Aorta (tissue), 5 donors: ENCODE measurements at places on chromosomes 6 and 20. TPM values are rescaled to one million over a fixed set of nuclear protein-coding genes. Genes with fewer than 3 reads are reported as not detected.

GRCh38 chr20:5621305-5621704 is 128.9 kb upstream of the SHLD1 start:
- H3K4me3 ChIP-seq: no peak overlapping the region
- H3K27me3 ChIP-seq: no peaks in the 10 kb centered on the region
- no peaks in the 10 kb centered on the region for H3K4me1 ChIP-seq
- H3K27ac ChIP-seq: no peak overlapping the region

DNA sequence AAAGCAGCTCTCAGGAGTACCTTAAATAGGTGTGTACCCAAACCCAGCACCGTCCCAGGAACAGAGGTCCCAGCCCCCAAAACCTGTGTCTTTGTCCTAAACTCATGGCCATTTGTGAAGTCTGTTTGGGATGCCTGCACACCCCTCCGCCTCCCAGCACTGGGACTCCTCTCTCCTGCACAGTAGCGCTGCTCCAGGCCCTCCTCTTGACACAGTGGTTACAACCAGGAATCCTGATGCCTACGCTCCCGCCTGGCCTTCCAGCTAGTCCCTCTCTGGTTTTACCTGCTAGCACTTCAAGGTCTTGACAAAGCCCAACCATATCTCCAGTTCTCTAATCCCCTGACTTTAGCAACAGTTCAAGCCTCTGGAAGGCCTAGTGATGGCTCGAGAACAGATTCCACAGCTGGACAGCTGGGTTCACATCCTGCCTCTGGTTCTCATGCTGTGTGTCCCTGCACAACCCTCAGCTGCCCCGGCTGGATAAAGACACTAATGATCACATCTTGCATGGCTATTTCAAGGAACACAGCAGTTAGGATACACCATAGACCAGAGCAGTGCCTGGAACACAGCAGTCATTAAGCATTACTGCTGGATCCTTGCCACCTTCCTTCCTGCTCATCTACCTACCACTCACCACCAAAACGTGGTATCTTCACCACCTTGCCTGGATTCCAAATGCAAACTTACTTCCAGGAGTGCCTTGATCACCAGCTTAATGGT is 5.6 kb downstream of the PSMA7 start:
- H3K4me1 ChIP-seq: no peaks in the 10 kb centered on the region
- H3K27ac ChIP-seq: no peak overlapping the region
- H3K36me3 ChIP-seq: no peaks in the 10 kb centered on the region
- no peak overlapping the region for H3K4me3 ChIP-seq
- no peaks in the 10 kb centered on the region for H3K27me3 ChIP-seq
- DNase-seq: no peak

- DNase-seq: peak; percentile 87
- H3K4me1 ChIP-seq: no peaks in the 10 kb centered on the region
- H3K27ac ChIP-seq: no peak within 1 kb of the TSS
- no peak within 1 kb of the TSS for H3K4me3 ChIP-seq
- no peaks in the 10 kb centered on the region for H3K36me3 ChIP-seq
Observed at GRCh38 chr6:35297601-35298481, at the start of gene DEF6. Gene DEF6, plus strand, starts transcription at chr6:35297818. Its CDS starts 39 bp downstream, at chr6:35297857.

GRCh38 chr6:115905471-115905870 is 155.2 kb downstream of the FRK start:
- no peaks in the 10 kb centered on the region for H3K36me3 ChIP-seq
- DNase-seq: no peak
- H3K4me1 ChIP-seq: no peaks in the 10 kb centered on the region

DNA sequence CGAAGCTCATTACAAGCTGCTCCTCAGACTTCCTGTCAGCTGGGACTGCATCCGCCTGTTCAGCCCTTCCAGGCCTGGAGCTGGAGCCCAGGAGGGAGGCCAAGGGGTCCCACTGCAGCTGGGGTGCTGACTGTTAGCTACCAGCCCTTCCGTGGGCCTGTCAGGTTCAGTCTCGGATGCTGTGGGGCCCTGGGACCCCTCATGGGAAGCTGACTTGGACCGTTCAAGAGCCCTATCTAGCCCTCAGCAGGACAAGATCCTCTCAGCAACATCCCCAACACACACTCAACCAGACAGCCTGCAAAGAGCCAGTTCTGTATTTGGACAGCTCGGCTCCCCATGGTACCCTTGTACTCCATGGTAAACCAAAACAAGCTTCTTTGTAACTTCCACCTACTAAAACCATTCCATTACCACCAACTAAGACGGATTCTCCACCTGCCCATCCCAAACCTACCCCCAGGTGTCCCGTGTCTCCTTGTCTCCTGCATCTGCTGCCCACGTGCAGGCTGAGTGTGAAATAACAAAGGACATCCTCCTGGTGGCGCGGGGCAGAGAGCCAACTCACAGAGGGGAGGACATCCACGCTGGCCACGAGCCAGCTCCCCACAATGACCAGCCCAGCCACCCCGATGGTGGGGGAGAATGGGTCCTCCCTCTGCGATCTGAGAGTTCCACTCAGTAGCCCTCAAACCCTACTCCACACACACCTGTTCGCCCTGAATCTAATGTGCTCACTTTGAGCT is 111.2 kb downstream of the TAF4 start:
- H3K27ac ChIP-seq: no peak overlapping the region
- H3K4me1 ChIP-seq: no peaks in the 10 kb centered on the region
- no peaks in the 10 kb centered on the region for H3K27me3 ChIP-seq
- DNase-seq: no peak

DNA sequence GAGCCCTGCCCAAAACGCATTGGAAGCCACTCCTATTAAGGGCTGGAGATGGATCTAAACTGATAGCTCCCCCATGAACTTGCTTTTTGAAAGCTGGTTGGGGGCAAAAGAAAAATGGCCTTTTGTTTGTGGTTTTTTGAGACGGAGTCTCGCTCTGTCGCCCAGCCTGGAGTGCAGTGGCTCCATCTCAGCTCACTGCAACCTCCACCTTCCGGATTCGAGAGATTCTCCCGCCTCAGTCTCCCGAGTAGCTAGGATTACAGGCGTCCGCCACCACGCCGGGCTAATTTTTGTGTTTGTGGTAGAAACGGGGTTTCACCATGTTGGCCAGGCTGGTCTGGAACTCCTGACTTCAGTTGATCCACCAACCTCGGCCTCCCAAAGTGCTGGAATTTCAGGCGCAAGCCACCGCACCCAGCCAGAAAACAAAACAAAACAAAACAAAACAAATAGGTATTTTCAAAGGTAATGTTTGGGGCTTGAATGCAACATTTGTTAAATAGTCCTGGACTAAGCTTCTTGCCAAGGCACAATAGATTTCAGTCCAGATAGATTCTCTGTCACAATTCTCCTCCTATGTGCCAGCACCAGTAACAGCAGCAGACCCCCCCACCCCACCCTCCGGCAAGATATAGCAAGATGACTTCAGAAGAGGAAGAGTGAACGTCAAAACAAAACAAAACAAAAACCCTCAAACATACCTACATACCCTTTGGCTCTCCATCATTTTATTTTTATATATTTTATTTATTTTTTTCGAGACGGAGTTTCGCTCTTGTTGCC is 26.5 kb upstream of the ABT1 start:
- no peaks in the 10 kb centered on the region for H3K27me3 ChIP-seq
- H3K36me3 ChIP-seq: no peaks in the 10 kb centered on the region
- DNase-seq: no peak

GRCh38 chr6:132334521-132334885 is 66.8 kb downstream of the MOXD1 start:
- DNase-seq: no peak
- H3K4me1 ChIP-seq: no peaks in the 10 kb centered on the region
- H3K4me3 ChIP-seq: no peak overlapping the region
- no peaks in the 10 kb centered on the region for H3K36me3 ChIP-seq
- H3K27ac ChIP-seq: no peak overlapping the region
- H3K27me3 ChIP-seq: no peaks in the 10 kb centered on the region

DNA sequence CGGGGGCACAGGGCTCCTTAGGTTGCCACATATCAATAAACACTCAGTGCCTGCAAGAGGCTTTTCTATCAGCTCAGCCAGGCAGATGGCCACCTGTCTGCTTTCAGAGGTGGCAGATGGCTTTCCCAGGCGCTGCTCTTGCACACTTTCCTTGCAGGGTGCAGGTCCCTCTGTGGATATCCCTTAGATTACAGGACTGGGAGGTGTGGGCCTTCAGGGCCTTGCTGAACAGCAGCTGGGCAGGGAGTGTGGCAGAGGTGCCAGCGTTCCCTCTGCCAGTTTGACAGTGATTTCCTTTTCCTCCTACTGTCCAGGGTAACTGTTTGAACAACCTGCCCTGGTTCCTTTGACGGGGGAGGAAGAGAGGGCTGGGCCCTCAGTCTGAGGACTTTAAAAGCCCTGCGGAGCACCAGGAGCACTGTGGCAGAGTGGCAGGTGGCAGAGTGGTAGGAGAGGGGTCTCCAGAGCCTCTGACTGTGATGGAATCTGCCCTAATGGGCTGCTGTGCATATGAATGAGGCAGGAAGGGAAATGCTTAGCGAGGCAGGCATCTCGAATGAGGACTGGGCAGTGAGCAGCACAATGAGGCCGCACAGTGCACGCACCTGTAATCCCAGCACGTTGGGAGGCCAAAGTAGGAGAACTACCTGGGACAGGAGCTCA is 34.2 kb downstream of the ABHD12 start:
- H3K4me3 ChIP-seq: no peak overlapping the region
- no peak overlapping the region for H3K27ac ChIP-seq
- H3K36me3 ChIP-seq: no peaks in the 10 kb centered on the region
- H3K27me3 ChIP-seq: no peaks in the 10 kb centered on the region

DNA sequence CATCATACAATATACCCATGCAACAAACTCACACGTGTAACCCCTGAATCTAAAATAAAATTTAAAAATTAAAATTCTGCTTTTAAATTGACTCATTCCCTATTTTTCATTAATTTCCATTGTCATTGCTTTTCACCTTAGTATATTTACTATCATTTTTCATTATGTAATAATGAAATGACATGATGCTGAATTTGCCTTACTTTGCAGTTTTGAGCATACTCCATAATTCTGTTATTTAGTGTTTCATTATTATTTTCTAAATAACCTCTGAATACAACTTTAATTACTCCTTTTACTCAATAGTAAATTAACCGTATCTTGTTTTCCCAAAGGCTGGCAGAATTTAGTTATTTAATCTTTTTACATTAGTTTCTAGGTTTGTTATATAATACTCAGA is 719.6 kb downstream of the DOK5 start:
- DNase-seq: no peak
- H3K27ac ChIP-seq: no peak overlapping the region
- no peaks in the 10 kb centered on the region for H3K36me3 ChIP-seq
- H3K4me1 ChIP-seq: no peaks in the 10 kb centered on the region
- H3K4me3 ChIP-seq: no peak overlapping the region

DNA sequence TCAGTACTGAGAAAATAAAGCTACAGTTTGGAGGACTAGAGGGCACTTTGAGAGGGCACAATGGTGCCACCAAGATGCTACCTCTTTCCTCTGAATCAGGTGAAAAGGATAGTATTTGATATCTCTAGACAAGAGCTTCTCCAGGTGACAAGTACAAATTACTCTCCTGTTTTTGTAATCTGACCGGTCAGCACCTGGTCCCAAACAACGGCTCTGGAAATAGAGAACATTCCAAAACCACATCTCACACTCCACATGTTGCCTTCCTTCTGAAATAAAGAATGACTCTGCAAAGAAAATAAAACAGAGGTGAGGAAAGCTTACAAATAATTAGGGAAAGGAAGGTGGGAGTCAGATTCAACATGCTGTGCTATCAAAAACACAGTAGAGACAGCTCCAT is 51.3 kb upstream of the CITED2 start:
- no peaks in the 10 kb centered on the region for H3K4me1 ChIP-seq
- no peak for DNase-seq
- no peak overlapping the region for H3K27ac ChIP-seq
- no peaks in the 10 kb centered on the region for H3K36me3 ChIP-seq
- H3K4me3 ChIP-seq: no peak overlapping the region

GRCh38 chr6:119543332-119543731 is 193.8 kb upstream of the MAN1A1 start:
- H3K36me3 ChIP-seq: no peaks in the 10 kb centered on the region
- DNase-seq: no peak
- H3K4me1 ChIP-seq: no peaks in the 10 kb centered on the region
- H3K27ac ChIP-seq: no peak overlapping the region

- H3K27ac ChIP-seq: no peak overlapping the region
- no peaks in the 10 kb centered on the region for H3K27me3 ChIP-seq
- no peaks in the 10 kb centered on the region for H3K4me1 ChIP-seq
- H3K36me3 ChIP-seq: no peaks in the 10 kb centered on the region
- no peak for DNase-seq
- no peak overlapping the region for H3K4me3 ChIP-seq
Observed at GRCh38 chr6:154276810-154277628, 79.6 kb downstream of the IPCEF1 start.

- H3K4me3 ChIP-seq: no peak overlapping the region
- H3K27me3 ChIP-seq: no peaks in the 10 kb centered on the region
Observed at GRCh38 chr6:137570393-137570792, 76.2 kb upstream of the OLIG3 start.

DNA sequence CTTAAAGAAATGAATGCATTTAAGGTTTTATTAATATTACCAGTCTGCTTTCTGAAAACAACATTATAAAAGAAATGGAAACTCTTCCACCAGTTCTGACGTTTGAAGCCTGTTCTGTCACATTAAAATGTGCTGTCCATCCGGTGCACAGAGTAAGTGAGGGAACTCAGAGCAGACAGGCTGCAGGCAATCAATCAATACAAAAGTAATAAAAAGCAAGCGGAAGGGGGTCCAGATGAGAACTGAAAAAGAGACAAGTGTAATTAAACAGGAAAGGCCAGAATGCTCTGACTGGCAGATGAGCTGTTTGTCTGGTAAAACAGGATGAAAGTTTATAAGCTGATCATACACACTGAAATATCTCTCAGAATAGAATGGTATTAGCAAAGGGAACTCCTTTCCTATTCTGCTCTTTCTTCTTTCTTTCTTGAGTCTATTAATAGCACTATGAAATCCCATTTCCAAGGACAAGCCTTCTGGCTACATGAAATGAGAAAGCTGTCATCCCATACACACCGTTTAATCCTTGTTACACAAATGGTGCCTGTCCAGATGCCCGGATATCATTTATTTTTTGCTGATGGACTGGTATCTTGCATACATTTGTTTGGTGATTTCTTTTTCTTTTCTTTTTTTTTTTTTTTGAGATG is 94.3 kb downstream of the RAMACL start:
- DNase-seq: no peak
- no peaks in the 10 kb centered on the region for H3K27me3 ChIP-seq
- no peak overlapping the region for H3K27ac ChIP-seq

DNA sequence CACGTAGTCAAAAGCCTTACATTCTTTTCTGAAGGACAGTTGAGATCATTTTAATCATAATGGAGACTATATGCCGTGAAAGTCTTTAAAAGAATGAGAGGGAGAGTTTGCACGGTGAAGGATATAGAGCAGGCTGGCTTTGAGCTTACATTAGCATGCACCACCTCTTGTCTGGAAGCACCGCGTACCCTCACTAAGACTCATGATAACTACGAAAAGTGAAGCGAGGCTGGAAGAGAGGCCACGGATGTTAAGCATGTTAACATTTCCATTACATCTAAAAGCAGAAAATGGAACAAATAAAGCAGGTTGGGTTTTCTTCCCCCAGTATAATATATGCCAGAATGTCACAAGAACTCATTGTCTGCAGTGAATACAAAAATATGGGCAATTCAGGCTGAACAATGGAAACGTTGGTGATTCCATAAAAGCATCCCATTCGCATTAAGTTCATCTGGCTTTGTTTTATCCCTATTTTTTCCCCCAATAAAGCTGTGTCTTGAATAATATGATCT is 40.6 kb upstream of the NKX2-2 start:
- no peak overlapping the region for H3K27ac ChIP-seq
- no peaks in the 10 kb centered on the region for H3K36me3 ChIP-seq
- no peaks in the 10 kb centered on the region for H3K4me1 ChIP-seq
- no peaks in the 10 kb centered on the region for H3K27me3 ChIP-seq
- no peak for DNase-seq

The HLA-DQA2 gene
- total RNA-seq: 18.5 TPM

The SRSF6 gene
- total RNA-seq: 92.2 TPM

The DOK5 gene
- 13.3 TPM for total RNA-seq

The TMC2 gene
- 0.15 TPM for total RNA-seq

The SCRT2 gene
- not detected for total RNA-seq

The THEMIS gene
- total RNA-seq: 1.7 TPM

The SIGLEC1 gene
- 16.8 TPM for total RNA-seq
